ENCODE measurements at places on chromosomes 6 and 20.

DNA sequence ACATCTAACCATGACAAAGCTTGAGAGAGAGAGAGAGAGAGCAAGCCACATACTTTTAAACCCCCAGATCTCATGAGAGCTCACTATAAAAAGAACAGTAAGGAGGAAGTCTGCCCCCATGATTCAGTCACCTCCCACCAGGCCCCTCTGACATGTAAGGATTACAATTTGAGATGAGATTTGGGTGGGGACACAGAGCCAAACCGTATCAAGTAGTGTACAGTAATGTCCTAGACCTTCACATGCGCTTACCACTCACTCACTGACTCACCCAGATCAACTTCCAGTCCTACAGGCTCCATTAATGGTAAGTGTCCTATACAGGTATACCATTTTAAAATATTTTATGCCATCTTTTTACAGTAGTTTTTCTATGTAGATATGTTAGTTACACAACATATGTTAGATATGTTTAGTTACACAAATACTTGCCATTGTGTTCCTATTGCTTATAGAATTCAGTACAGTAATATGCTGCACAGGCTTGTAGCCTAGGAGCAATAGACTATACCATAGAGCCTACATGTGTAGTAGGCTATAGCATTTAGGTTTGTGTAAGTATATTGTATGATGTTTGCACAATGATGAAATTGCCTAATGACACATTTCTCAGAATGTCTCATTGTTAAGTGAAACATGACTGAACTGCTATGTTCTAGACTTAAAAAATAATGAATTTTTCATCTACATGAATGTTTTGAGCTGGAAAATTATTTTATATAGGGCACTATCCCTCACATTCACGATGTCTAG, 11.7 kb downstream of the TSPYL1 start:
- peak; percentile 31 for DNase-seq

DNA sequence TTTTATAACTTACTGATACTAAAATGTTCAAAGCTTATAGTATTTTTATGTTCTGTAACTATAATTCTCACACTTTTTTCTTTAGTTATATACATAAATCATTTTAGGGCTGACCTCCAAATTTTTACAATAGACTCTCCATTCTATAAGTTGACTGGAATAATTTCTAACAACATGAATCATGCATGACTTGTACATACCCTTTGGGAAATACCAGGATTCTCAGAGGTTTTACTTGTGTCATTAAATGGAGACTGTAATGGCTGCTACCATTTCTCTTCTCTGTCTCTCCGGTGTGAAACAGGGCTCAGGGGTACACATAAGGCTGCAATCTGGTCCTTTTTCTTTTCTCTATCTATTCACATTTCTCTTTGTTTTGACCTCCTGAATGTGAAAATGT, 222.2 kb upstream of the FLRT3 start:
- no peak for DNase-seq

DNA sequence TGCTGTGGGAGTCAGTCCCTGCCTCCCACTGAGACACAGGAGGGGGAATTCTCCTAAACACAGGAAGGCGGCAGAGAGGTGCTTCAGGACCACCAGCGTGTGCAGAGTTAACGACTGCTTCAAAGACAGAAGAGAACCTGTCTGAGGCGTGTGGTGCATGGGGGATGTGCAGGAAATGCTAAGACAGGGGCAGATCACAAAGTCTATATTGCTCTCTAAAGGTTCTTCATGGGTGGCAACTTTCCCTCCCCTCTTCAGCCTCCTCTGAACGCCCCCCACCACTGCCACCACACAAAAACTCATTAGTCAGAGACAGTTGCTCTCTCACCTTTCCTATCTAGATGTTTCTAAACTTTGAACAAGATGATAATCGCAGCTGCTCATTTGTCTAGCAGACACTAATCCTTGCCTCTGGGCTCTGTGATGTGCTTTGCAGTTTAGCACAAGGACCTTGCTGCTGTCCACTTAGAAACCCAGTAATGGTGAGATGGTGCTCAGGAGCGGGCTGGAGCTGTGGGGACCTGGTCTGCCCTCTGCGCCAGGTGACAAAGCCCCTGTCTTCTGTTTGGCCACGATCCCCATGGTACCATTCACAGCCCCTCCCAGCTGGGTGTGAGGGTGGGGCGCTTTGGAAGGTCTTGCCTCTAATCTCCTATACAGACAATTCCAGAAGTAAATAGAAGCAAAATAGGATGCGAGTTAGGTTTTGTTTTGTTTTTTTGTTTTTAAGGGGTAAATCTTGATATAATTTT, 219.6 kb downstream of the NRN1 start:
- no peak for DNase-seq

GRCh38 chr6:40160826-40161225, 226.6 kb upstream of the MOCS1 start:
- no peak for DNase-seq

DNA sequence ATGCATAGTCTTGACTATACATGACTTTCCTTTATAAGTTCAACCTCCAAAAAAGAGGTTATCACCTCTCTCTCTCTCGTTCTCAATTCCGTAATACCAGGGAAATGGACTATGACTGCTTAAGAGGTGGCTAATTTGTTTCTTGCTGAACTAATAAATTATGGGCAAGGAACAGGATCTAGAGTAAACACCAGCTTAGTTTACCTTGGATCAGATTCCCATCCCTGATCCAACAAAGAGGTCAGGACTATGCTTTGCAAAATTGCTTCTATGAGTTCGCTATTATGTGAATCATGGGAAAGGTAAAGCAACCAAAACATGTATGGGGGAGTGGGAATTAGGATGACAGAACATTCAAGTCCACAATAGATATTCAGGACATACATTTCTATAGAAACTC, 630.7 kb downstream of the HACE1 start:
- DNase-seq: no peak

- DNase-seq: peak; percentile 54
These were observed 426.2 kb downstream of the BMP2 start for GRCh38 chr20:7193681-7194080.

DNA sequence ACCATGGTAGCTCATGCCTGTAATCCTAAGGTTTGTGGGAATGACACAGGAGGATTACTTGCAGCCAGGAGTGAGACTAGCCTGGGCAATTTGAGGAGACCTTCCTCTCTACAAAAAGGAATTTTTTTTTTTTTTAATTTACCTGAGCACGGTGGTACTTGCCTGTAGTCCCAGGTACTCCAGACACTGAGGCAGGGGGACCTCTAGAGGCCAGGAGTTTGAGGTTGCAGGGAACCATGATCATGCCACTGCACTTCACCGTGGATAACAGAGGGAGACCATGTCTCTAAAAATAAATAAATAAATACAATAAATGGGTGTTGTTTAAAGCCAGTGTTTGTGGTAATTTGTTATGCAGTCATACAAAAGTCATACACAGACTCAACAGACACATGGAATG, 2.4 kb upstream of the HLA-F start:
- DNase-seq: no peak

- no peak for DNase-seq
These were observed 160.8 kb upstream of the TNFAIP3 start for GRCh38 chr6:137706083-137706750.

DNA sequence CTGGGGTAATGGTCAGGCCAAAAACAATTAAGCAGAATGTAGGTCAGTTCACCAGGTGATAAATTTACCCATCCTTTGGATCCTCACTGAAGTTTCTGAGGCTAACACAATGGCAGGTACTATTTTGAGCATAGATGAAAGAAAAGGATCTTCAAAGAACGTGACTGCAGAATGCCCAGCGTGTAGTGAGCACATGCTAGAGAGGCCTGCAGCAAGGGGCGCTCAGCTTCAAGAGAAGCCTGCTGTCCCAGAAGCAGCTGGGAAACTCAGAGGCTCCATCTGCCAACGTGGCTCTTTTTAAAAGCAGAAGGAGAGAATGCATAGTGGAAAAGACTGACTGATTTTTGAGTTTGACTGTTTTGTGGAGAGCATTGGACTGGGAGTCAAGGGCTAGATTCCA, 57.4 kb downstream of the CD83 start:
- DNase-seq: no peak

DNA sequence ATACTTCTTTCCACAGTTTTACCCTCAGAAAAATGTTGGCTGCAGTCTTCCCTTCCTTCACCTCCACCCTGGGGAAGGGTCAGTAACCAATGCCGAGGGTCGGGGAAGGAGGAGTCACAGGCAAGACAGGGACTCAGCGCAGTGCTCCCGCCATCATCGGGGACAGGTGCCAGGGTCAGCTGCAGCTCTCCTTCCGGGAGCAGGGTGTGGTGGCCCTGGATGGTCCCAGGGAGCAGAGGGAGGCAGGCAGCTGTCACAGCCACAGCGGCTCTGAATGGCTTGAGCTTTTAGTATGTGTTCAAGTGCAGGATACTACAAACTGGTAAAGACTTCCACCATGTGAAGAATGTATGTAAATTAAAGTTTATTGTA, 26.0 kb upstream of the PI16 start:
- DNase-seq: no peak

GRCh38 chr20:36924167-36925045, 27.1 kb downstream of the SAMHD1 start:
- no peak for DNase-seq

DNA sequence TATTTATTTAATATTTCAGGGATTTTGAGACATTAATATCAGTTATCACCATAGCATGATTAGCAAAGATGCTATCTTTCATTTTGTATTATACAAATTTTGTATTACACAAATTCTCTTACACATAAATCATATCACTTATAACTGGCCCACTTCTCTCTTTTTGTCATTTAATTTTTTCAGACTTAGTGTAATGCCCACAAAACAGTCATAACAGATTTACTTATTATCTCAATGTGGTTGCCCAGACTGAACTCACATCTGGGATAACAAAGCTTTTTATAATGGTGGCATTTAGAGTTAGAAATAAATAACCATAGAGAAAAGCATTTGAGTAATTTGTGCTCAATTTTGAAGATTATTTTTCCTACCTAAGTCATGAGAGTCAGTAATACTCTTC, 148.3 kb downstream of the TFAP2B start:
- DNase-seq: no peak

DNA sequence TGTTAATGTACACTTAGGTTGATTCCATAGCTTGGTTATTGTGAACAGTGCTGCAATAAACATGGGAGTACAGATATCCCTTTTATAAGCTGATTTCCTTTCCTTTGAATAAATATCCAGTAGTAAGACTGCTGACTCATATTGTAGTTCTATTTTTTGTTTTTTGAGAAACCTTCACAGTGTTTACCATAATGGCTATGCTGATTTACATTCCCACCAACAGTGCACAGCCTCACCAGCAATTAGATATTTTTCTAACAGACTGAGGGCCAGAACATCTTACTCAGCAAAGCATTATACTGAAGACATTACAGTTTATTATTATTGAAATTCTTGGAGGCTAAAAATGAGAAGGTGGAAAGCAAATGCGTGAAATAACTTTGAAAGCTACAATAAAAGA, 187.3 kb upstream of the HEY2 start:
- DNase-seq: no peak

- DNase-seq: no peak
These were observed 17.9 kb downstream of the C6orf15 start for GRCh38 chr6:31094389-31094881.

DNA sequence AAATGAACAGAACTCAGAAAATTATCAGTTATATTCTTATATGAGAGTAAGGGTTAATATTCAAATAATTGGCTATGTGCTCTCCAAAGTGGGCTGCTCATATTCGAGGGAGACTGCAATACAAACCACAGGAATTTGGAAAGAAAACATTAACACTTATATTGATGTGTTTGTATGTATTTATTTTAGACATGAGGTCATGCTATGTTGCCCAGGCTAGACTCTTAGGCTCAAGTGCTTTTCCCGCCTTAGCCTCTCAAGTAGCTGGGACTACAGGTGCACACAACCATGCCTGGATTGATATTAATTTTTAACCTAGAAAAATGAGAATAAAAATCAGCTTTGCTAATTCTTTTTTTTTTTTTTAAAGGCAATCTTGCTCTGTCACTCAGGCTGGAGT, 35.0 kb downstream of the BTBD9 start:
- peak; percentile 59 for DNase-seq

- DNase-seq: peak; percentile 65
These were observed 193.0 kb downstream of the ZFAND3 start for GRCh38 chr6:38012573-38012972.

DNA sequence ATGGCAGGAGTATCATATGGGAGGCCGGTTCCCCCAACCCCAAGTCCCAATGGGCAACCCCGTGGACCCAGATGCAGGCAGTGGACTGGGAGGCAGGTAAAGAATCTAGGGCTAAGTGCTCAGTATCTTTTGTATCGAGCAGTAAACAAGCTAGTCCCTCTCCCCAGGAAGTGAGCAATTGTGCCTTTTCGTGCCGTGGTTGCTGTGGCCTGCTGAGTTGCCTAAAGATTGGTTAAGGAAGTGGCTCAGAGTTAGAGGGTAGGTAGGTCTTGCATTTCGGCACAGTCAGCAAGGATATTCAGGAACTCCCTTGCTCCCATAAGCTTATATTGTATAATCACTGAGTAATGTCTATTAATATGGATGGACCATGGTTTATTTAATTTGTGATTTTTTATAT, 1.3 kb upstream of the DNAH8 start:
- no peak for DNase-seq

GRCh38 chr20:22285555-22285954, 298.8 kb downstream of the FOXA2 start:
- no peak for DNase-seq

GRCh38 chr6:110573136-110573535, 96.7 kb upstream of the SLC22A16 start:
- DNase-seq: no peak
